ENCODE measurements at places on chromosomes 4 and X.

DNA sequence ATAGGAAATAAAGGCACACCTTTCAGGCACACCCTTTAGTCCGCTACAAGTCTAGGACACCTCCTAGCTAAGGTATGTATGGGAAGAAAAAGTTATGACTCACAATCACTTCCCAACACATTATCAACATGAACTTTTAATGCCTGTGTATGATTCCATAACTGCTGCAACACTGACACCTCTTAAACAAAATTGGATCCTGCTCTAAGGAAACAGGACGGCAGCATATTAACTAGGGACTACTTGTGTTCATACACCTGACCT is 2.4 kb upstream of the PPP3CA start:
- DNase-seq, result no peak

GRCh38 chrX:41602816-41603345 is 85.9 kb upstream of the GPR34 start:
- peak; percentile 33 for DNase-seq

- DNase-seq, result no peak
These were observed 63.4 kb upstream of the S100G start for GRCh38 chrX:16586377-16587112.

DNA sequence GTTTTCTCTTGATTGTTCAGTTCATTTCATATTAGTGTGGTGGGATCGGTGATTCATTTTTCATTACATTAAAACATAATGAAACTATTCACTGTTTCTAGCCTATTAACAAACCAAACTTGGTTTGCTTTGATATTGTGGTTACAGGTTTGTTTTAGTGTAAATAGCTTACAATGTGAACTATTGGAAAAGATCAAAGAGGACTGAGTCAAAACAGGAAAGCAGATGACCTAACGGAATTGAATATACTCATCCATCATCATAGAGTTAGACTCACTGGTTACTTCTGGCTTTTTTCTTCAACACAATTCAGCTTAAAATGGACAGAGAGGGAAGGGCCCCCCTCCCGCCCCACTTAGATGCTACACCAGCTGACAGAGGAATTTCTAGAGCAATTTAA is 616.2 kb upstream of the AADAT start:
- no peak for DNase-seq

GRCh38 chr4:152032722-152033131 is 271.9 kb upstream of the GATB start:
- DNase-seq, result peak; percentile 46
